Activated naive CD8-positive, alpha-beta T cell treated with anti-CD3 and anti-CD28 coated beads, Interleukin-2, amount 50 U/mL, for 16 hours (primary cell): ENCODE measurements at places on chromosomes 6 and 20.

DNA sequence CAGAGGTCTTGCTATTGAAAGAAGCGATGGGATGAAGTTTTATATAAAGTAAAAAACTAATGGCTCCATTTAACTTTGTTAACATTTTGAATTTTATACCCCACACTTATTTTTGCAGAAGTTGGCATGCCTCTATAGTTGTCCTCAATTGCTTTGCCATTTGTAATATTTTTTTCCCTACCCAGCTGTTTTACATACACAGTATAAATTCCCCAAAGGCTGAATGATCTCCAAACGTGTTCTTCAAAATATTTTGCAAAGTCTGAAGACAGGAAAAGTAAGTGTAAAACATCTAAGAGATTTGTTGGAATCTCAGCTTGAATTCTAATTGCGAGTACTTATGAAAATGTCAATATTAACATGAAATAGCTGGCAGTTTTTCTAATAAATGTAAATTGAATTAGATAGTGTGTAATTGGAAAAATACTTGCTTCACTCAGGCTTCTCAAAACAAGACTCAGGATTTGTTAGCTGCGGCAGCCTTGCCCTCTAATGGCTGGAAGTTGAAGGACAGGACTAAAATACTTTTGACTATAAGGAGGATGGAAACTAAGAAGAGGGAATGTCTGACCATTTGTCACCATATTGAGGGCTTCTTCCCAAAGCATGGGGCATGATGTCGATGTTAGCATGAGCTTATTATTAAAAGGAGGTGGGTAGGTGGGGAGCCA, 226.8 kb downstream of the UST start:
- no peak for DNase-seq

DNA sequence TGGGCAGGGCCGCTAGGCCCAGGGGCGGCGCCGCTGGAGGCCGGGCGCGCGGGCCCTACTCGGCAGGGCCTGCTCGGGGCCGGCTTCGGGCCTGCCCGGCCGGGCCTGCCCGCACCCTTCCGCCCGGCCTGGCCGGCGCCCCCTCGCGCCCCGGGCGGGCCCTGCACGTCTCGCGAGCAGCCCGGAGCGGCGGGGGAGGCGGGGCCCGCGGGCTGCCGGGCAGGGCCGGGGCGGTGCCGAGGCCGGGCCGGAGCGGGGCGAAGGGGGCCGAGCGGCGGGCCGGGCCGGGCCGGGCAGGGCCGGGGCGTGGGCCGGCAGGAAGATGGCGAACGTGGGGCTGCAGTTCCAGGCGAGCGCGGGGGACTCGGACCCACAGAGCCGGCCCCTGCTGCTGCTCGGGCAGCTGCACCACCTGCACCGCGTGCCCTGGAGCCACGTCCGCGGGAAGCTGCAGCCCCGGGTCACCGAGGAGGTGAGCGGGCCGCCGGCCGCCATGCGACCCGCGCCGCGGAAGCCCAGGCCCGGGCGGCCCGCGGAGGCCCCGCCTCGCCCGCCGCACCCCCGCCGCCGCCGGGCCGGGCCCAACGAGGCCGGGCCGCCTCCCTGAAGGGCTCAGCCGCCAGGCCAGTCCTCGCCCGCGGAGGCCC, at the start of gene NPEPL1:
TSS of gene NPEPL1 (plus strand) at position 222 of the 647 bp plus-strand sequence. CDS start at position 323, 101 bp downstream.
- DNase-seq, result peak; percentile 27

DNA sequence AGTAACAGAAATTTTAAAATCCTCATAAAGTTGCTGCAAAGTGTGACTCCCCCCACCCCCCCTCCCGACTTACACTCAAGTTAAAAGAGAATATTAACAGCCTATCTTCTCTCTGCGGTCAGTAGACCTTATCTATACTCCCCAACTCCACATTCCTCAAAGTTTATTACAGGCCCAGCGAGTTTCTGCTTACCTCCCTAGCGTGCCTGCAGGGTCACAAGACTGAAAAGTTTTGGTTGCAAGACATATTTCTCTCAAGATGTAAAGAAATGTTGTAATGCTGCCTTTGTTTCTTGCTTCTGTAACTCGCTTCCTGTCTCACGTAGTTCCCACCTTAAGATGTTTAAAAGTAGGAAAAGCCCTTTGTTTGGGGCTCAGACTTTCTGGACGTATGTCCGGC, 699.6 kb downstream of the PHF3 start:
- DNase-seq, result no peak

DNA sequence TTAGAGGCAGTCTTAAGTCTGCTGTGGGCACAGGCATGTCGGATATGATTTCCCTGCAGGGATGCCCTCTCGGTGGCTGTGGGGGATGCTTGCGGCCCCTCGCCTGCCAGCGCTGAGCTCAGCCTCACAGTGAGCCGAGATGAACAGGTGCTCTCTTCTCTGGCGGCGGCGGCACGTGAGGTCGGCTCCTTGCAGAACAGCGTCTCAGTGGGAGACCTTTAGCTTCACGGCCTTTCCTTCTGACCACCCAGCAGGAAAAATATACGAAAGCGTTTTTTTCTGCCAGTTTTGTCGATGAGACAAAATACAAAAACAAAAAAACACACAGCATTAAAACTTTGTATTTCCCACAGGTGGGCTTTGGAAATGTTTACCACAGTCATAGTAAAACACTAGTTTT, 23.6 kb downstream of the FOXA2 start:
- DNase-seq, result no peak

- no peak for DNase-seq
Observed at GRCh38 chr20:38083338-38084048, 49.9 kb downstream of the RPRD1B start.

- no peak for DNase-seq
Observed at GRCh38 chr20:47500554-47500953, 1.1 kb upstream of the NCOA3 start.

DNA sequence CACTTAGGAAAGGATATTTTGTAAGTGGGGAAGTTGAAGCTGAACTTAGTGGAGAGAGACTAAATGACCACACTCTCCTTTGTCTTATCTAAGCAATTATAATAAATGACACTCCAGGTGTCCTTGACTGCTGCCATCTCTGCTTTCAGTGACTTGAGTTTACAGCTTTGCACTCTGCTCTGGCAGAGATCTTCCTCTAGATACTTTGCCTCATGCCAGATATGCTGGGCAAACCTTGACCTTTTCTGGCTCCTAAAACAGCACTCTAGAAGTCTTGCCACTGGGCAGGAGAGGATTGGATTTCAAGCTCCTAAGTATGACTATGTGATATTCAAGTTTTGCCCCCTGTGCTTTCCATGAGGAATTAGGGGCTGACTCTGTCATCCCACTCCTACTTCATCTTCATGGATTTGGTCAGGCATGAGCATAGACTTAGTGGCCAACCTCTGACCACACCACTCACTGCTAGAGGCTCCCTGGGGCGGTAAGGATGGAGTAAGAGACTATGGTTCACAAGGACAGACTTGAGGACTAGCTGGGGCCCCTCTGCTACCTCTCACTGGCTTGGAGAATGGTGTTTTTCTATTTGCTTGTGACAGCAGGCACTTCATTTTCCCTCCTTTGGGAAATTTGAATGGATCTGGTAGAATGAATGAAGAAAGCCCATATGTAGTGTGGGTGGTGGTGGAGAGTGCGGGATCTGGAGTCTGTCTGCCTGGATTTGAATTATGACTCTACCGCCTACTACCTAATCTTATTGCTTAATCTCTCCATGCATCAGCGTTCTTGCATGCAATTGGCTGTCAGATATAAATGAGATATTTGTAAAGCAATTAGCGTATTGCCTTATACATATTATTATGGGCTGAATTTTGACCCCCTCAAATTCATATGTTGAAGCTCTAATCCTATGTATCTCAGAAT, 191.4 kb downstream of the REV3L start:
- DNase-seq, result no peak

DNA sequence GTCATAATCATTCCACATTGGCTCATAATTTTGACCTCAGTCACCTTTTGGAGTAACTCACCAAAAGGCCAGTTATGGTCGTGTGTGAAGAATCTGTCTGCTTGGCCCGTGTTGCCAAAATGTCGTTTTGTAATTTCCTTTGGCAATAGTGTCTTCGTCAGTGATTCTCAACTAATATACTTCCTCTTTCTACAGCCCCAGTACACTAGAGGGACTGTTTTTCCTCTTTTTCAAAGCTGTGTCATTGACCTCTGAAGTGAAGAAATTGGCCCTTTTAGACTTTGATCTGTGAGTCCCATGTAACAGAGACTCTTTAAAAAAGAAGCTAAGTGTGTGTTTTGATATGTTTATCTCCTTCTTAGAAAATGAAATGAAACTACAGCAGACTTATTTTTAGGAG, 5.2 kb downstream of the FOXO3 start:
- no peak for DNase-seq
